ENCODE measurements at places on chromosomes 7 and 10.

GRCh38 chr7:131544449-131545301 lies 11.8 kb downstream of the PODXL start:
- DNase-seq, result no peak

DNA sequence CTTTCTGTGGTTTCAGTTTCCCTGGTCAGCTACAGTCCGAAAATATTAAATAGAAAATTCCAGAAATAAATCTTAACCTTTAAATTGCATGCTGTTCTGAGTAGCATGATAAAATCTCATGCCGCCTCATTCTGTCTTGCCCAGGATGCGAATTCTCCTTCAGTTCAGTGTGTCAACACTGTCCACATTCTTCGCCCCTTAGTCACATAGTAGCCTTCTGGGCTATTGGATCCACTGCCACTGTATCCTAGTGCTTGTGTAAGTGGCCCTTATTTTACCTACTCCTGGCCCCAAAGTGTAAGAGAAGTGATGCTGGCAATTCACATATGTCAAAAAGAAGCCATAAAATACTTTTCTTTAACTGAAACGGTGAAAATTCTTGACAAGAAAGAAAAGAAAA lies 129.6 kb downstream of the ZWINT start:
- DNase-seq, result no peak

GRCh38 chr10:76124280-76124679 lies 692.9 kb downstream of the LRMDA start:
- DNase-seq, result no peak

- no peak for DNase-seq
Observed at GRCh38 chr7:135905858-135906257, 71.3 kb downstream of the MTPN start.

DNA sequence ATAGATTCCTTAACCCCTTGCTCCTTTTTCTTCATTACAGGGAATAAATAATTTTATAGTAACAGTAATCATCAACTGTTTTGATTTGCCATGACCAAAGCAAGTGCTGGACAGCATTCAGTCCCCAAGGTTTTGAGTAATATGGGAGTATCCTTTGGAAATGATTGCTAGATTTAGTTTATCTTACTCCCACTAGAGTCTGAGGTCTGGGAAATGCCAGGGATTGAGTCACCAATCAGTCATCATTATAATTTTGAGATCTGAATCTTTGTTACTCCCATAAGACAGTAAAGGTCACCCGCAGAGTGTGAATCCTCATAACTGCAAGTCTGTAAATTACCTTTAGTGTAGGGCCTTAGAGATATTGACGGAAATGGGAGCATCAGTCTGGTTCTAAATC lies 133.7 kb upstream of the SEMA3E start:
- no peak for DNase-seq

- no peak for DNase-seq
Observed at GRCh38 chr7:70733090-70733489, 398.9 kb upstream of the GALNT17 start.

GRCh38 chr7:100132697-100133151 lies 6.0 kb downstream of the MBLAC1 start:
- peak; percentile 63 for DNase-seq

Data from memory B cell (primary cell).